ENCODE measurements at places on chromosomes 16 and 17. TPM values are rescaled to one million over a fixed set of nuclear protein-coding genes. Genes with fewer than 3 reads are reported as not detected.

Gene KRT27
- polyA plus RNA-seq: not detected

DNA sequence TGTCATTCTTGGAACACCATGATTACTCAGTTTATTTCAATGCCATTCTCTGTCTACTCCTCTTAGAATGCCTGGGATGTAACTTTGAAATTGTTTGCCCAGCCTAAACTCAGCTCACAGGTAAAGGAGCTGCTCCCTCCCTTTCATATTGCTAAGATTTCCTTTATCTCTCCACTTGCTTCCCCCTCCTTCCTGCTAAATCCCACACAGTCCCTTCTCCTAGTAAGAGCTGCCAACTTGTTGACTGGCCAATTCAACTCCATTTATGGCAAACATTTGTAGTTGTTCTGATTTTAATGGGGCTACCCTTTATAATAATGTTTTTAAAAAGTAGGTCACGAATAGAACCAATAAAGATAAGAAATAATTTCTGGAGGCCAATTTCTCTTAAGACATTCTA lies 146.1 kb downstream of the SKAP1 start:
- DNase-seq: no peak

GRCh38 chr17:8153957-8154607 lies 1.9 kb upstream of the PER1 start:
- DNase-seq: peak; percentile 98

DNA sequence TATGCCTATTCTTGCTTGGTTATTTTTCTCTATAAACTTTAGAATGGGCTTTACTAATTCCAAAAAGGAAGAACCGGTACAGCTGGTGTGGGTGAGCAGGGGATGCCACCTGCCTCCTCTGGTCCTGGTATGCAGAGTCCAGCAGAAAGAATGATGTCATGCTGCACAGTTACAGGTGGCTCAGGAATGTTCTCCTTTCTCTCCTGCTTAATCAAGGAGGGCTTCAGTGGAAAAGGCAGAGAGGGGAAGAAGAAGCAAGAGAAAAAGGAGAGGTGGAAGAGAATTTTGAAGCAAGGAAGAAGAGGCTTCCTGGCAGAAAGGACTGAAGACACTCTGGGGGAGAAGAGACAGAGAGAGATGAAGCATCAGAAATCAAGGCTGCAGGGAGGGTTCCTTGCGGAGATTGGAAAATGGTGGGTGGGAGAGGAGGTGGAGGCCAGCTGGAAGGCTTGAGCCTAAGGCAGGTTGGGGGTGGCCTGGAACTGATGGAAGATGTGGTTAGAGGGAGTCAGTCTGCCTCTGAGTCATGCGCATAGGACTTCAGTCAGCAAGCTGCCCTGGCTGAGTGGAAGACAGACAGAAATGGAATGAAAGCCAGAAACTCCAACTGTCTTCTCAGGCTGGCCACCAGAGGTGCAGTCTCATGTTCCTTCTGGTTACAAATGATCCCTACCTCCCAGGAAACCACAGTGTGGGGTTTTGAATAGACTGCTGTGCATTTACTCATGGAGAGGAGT lies 64.6 kb upstream of the CRHR1 start:
- DNase-seq: no peak

DNA sequence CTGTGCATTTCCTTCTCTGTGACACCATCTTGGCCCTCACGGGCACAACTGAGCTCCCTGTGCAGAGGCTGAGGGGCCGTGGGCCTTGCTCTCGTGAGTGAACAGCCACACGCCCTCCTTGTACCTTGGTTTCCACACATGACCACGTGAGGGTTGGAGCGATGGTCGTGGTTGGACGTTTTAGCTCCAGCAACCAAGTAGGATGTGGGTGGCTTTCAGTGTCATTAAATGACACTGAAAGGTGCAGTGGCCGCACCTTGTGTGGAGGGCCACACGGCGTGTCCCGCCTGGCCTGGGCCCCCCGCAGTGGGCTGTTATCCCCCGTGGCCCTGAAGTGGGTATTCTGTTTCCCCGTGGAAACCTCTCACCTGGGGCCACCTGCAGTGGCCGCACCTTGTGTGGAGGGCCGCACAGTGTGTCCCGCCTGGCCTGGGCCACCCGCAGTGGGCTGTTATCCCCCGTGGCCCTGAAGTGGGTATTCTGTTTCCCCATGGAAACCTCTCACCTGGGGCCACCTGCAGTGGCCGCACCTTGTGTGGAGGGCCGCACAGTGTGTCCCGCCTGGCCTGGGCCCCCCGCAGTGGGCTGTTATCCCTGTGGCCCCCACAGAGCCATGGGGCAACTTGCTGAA lies 28.2 kb downstream of the ACSF3 start:
- no peak for DNase-seq

GRCh38 chr17:71632328-71632727 lies 488.5 kb upstream of the SOX9 start:
- no peak for DNase-seq

DNA sequence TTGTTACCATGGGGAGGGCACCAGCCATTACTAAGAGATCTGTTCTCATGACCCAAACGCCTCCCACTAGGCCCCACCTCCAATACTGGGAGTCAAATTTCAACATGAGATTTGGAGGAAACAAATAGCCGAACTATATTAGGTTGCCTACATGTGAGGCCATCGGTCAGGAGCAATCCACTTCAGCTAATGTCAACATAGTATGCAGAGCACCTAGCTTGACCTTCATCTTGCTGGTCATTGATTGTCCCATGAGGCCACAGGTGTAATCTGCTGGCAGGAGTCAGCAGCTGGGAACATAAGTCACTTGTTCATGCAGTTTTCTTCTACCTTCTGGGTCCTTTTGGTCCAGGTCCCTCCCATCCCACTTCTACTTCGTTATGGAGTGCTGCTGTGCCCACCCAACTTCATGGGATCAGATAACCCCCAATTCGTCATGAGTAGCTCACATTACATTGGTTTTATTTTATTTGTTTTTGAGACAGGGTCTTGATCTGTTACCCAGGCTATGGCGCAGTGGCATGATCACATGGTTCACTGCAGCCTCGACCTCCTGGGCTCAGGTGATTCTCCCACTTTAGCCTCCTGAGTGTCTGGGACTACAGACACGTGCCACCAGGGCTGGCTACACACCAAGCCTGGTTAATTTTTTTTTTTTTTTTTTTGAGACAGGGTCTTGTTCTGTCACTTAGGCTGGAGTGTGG lies 5.9 kb upstream of the KPNA2 start:
- DNase-seq: no peak

DNA sequence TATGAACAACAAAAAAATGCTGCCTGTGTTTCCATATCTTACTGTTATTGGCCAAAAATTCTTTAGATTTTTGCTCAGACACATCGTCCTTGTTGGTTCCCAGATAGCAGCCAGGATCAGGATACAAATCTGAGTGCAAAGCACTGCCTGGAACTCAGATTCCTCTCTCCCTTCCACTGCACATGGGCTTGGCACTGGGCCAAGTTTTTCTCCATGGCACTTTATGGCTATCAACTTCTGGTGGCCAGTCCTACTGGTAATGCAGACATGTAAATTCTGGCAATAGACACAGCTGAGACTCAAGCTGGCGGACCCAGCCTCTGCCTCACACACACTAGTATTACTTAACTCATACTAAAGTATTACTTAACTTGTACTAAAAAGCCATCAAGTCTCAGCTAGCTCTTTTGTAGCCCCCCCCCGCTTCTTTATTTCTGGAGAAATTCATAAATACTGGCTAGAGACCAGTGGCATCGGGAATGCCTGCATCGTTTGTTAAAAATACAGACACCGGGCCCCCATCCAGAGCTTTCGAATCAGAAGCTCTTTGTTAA lies 181.2 kb upstream of the COX10 start:
- DNase-seq: no peak

DNA sequence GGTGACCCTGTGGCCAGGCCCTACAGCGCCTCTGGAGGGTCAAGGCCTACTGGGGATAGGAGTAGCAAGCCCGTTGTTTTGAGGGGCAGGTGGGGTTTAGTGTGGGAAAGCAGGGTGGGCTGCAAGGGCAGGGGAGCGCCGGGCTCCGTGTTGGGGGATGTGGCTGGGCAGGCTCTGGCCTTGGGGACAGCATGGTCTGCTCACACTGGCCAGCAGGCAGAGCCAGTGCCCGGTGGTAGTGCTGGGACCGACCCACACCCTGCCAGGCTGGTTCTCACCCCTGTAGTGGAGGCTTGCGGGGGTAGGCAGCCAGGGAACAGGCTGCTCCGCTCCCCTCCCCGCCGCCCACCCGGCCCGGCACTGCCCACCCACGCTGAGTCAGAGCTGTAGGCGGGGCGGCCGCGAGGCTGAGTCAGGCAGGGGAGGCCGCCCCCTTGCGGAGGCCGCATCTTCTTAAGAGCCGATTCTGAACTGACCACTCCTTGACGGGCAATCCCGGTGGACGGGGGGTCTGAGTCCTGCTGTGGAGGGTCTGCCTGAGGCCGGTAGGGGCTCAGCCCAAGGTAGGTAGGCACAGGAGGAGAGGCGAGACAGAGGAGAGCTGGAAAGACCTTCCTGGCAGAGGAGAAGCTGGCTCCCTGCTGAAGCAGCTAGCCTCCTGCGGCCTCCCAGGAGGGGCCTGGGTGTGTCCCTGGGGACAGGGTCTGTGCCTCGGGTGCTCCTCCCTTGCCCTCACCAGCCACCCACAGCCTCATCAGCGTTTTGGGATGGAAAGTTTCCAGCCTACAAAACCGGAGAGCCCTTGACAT lies 62.4 kb downstream of the BAIAP2 start:
- peak; percentile 59 for DNase-seq

Gene VTN
- polyA plus RNA-seq: not detected

Gene HP
- not detected for polyA plus RNA-seq

DNA sequence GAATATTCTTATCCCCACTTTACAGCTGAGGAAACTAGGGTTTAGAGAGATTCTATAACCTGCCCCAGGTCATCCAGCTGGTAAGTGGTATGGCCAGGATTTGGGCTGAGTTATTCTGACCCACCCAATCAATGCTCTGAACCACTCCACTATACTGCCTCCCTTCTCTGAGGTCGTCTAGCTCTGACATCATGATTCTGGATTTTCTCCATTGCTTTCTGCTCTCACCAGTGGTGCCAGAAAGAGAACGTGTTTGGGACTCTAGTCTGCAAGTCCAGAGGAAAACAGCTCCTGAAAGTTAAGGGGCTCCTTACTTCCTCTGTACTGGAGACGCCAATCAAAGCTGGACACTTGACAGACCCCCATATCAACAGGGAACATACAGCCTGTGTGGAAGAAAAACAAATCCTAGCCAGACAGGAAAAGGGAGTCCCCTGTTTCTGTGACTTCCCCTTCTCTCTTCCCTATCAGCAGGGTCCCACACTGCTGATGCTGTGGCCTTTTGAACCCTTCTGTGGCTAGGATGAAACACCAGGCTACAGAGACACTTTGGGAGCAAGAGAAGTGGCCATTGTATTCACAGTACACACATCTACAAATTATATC lies 6.0 kb upstream of the EZH1 start:
- DNase-seq: no peak

GRCh38 chr17:56262803-56263202 lies 109.5 kb downstream of the ANKFN1 start:
- no peak for DNase-seq

DNA sequence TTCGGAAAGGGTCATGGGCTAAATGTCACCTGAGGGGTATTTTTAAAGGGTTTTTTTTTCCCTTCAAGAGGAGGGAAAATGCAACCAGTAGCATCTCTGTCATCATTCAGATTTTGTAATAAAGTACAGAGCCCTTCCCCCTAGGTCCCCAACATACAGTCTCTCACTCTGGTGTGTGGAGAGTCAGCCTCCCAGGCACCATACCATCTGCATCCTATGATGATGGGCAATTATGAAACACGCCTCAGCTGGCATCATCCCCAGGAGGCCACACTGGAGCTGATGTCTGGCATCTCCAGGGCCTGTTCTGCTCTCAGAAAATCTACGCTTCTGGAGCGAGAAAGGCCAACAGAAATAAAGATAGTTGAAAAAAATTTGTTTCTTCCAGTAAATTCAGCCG lies 32.0 kb downstream of the TBX4 start:
- no peak for DNase-seq

Gene PITPNM3
- 0.05 TPM for polyA plus RNA-seq

DNA sequence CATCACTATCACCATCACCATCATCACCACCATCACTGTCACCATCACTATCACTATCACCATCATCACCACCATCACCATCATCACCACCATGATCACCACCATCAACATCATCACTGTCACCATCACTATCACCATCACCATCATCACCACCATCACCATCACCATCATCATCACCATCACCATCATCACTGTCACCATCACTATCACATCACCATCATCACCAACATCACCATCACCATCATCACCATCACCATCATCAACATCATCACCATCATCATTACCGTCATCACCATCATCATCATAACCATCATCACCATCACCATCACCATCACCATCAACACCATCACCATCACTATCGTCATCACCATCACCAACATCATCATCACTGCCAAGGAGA lies 273.8 kb downstream of the FOXL1 start:
- DNase-seq: no peak

GRCh38 chr17:75783803-75784472 lies 668 bp upstream of the UNK start:
- DNase-seq: peak; percentile 57

DNA sequence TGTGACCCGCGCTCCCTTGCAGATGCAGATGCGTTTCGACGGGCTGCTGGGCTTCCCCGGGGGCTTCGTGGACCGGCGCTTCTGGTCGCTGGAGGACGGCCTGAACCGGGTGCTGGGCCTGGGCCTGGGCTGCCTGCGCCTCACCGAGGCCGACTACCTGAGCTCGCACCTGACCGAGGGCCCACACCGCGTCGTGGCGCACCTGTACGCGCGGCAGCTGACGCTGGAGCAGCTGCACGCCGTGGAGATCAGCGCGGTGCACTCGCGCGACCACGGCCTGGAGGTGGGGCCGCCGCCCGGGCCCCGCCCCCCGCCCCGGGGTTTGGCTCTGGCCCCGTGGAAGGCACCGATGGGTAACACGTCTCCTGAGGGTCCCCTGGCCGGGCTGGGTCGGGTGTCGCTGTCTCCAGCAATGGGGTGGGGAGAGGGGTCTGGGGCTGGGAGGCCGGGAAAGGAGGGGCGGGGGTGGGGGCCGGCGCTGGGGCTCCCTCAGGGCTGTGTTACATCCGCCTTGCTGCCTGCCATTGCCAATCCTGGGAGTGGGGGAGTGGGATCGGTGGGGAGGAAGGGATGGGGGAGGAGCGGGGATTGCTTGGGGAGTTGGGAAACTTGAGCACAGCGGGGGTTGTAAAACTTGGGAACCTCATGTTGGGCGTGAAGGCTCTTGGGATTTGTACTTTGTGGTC lies 737 bp downstream of the NUDT16L1 start:
- no peak for DNase-seq

Gene ADPRM
- 55.0 TPM for polyA plus RNA-seq

Measured in CD4-positive, alpha-beta memory T cell (primary cell).